ENCODE measurements at places on chromosomes 4 and X.

- DNase-seq, result no peak
These were observed 499 bp downstream of the CYP2U1 start for GRCh38 chr4:107931775-107932321.

- no peak for DNase-seq
These were observed 43.7 kb upstream of the PUDP start for GRCh38 chrX:7191681-7192110.

DNA sequence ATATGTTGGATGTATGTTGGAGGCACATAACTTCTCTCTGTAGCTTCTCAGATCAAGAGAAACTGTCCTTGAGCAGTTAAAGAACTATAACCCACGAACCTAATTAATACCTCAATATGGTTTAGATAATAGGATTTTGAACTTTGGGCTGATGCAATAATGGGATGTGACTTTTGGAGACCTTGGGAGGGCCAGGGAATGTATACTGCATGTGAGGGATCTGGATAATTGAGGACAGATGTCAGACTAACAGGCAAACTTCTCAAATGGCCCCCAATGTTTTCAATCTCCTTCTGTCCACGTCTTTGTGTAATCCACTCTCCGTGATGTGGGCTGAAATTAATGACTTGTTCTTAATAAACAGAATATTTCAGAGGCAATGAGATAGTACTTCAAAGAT, 202.2 kb upstream of the FAT4 start:
- DNase-seq, result no peak

- DNase-seq, result no peak
These were observed 3.1 kb downstream of the PHOX2B start for GRCh38 chr4:41745292-41746024.

Measured in CD4-positive, alpha-beta memory T cell (primary cell).